Stimulated activated CD4-positive, alpha-beta T cell treated with anti-CD3 and anti-CD28 coated beads, Interleukin-4, amount 100 ng/mL, for 24 hours (primary cell): ENCODE measurements at places on chromosomes 3 and 15.

DNA sequence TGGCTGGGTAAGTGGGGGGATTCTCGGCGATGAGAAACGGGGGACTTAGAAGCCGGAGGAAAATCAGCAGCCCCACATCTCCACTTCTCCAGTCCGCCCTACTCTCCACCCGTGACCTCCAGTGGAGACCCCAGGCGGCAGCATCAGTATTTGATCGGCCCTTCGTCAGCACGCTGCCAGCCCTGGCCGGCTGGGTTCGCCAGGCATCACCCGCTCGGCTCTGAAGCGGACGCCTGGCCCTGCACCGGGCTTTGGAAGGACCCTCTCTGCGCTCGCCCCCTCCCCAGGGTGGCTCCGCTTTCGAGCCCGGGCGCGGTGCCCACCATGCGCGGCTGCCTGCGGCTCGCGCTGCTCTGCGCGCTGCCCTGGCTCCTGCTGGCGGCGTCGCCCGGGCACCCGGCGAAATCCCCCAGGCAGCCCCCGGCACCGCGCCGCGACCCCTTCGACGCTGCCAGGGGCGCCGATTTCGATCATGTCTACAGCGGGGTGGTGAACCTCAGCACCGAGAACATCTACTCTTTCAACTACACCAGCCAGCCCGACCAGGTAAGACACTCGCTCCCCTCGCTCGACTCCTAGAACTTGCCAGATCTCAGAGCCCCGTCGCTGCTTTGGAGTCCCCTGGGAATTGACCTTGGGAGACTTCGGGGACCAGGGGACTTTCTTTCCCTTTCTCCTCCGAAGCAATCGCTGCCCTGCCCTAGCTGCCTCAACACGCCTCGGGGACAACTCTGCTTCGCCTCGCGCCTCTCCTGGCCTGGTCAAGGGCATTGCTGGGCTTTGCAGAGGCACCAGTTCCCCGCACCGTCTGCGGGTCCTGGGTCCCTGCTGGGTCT, 561 bp downstream of the SIDT1 start:
- DNase-seq = peak; percentile 46

GRCh38 chr15:53454843-53455721, 304.4 kb downstream of the WDR72 start:
- DNase-seq = no peak

DNA sequence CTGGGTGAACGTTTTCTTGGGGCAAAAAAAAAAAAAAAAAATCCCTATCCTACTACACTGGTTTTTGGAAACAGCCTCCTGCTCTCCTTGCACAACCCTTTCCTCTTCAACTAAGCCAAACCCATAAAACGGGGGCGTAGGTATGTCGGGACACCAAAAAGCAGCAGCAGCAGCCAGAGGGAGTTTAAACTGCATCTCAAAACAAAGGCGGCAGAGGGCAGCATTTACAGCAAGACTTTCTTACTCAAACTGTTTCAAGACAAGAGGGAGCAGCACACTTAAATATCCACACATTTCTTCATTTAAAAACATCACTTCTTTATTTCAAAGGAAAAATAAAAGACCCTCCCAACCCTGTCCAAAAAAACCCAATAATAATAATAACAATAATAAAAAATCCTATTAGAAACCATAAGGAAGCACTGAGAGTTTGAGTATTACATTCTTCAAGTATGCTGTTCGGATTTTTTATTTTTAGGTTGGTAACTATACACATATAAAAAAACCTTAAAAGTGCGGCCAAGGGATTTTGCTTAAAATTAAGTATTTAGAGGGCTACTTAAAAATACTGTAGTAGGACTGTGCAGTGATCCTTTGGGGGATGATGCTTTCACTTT, 43.9 kb upstream of the PLXND1 start:
- peak; percentile 62 for DNase-seq

GRCh38 chr3:10432931-10433330, 72.5 kb downstream of the ATP2B2 start:
- no peak for DNase-seq

- no peak for DNase-seq
Measured at GRCh38 chr15:61936528-61937195, 123.6 kb downstream of the VPS13C start.

DNA sequence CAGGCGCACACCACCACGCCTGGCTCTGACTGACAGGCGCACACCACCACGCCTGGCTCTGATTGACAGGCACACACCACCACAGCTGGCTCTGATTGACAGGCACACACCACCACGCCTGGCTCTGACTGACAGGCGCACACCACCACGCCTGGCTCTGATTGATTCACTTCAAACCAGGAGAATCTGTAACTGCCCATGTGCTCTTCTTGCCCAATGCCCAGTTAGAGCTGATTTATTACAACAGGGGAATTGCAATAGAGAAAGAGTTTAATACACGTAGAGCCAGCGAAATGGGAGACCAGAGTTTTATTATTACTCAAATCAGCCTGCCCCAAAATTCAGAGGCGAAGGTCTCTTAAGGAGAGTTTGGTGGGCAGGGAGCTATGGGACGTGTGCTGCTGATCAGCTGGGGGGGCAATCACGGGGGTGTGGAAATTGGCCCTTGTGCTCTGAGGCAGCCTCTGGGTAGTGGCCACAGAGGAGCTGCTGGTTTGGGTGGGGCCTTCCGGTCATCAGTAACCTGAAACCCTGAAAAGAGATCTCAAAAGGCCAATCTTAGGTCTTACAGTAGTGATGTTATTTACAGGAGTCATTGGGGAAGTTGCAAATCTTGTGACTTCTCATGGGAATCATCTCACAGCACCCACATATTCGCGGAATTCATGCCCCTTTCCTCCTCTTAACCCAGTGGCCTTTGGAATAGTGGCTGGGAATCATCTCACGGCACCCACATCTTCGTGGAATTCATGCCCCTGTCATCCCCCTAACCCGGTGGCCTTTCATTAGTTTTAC, 63.8 kb upstream of the TFRC start:
- no peak for DNase-seq

DNA sequence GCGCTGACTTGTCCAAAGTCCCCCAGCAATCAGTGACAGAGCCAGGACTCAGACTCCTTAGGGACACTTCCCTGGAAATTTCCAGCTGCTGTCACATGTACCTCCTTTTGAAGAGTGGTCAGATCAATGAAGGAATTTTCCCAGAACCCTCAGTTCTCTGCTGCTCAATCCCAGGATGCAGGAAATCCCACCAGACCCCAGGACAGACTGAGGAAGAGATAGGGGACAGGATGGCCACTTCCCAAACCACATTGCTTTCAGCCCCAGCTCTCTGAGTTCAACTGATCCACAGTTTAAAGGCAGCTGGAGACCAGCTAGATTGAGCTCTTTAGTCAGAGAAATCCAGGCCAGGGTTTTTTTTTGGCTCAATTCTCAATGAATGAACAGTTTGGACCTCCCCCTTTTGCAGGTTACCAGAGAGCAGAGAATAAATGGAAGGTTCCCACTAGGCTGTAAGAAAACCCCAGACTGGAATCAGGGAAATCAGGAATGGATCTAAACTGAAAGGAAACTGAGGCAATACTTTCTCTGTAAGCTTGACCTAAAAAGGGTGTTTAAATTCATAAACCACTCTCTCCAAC, 1.5 kb downstream of the CYP1A1 start:
- peak; percentile 8 for DNase-seq

DNA sequence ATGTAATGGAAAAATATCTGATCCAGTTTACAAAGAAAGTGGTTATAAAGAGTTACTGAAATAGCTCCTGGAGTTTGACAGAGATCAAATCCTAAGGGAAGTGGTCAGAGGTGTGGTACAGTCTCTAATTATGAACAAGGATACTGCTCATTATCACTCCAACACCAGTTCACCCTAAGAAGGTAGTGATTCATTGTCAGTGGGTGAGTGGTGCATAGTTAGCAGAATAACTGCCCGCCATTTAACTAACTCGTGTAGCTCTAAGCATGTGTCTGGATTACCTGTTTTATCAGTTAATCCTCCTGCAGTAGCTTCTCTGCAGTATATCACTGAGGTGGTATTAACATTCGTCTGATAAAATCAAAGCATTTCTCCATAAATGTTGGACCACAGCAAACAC, 700.1 kb downstream of the NLGN1 start:
- no peak for DNase-seq

- DNase-seq = no peak
Measured at GRCh38 chr15:38750786-38751185, 186.2 kb upstream of the RASGRP1 start.

GRCh38 chr3:15812183-15812582, 14.4 kb upstream of the ANKRD28 start:
- no peak for DNase-seq

- DNase-seq = no peak
Measured at GRCh38 chr3:169528289-169528688, 135.2 kb downstream of the MECOM start.

- peak; percentile 69 for DNase-seq
Measured at GRCh38 chr3:134294302-134295280, 43.9 kb upstream of the RYK start.
